ENCODE measurements at places on chromosomes 3 and 15.

GRCh38 chr15:81002331-81003096 is 1.8 kb downstream of the TLNRD1 start:
- H3K4me1 ChIP-seq = peaks cover 26% of the 10 kb centered on the region
- no peaks in the 10 kb centered on the region for H3K27me3 ChIP-seq
- H3K36me3 ChIP-seq = peaks cover 61% of the 10 kb centered on the region

DNA sequence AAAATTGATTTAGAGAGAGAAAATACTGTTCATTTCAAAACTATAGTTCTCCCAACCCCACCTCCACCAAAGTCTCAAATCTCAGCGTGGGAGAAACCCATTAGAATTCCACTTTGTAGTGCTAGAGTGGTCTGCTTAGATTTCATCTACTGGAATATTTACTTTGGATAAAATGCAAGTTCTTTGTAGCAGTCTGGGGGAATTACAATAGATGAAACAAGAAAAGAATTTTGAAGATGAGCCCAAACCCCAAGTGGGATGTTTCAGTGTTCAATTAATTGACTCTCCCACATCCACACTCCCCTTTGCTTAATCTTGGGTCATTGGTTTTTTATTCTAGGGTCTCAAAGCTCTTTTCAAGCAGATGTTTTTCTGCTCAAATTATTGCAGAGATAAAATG is 97.8 kb downstream of the RPL22L1 start:
- no peaks in the 10 kb centered on the region for H3K27me3 ChIP-seq
- no peak for DNase-seq
- no peaks in the 10 kb centered on the region for H3K36me3 ChIP-seq
- H3K27ac ChIP-seq = no peak overlapping the region
- no peaks in the 10 kb centered on the region for H3K4me1 ChIP-seq
- H3K4me3 ChIP-seq = no peak overlapping the region

DNA sequence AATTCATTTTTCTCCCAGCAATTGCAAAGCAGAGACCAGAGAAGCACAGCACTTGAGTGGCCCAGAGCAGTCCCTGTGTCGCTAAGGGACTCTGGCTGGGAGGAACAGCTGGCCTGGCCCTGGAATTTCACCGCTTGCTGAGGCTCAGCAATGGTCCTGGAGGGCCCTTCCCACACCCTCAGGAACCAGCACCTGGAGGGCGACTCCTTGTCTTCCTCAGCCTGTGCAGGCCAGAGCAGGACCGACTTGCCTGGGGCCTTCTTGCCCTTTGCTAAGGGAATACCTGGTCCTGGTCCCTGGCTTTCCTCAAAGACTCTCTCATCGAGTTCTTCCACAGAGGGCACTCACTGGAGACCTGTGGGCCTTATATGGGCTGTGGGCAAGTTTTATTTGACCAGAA is 294.6 kb downstream of the RPLP1 start:
- H3K36me3 ChIP-seq = no peaks in the 10 kb centered on the region
- H3K4me3 ChIP-seq = no peak overlapping the region

- DNase-seq = peak; percentile 22
- H3K4me1 ChIP-seq = peaks cover 50% of the 10 kb centered on the region
- no peaks in the 10 kb centered on the region for H3K27me3 ChIP-seq
- peak overlapping the region; percentile 2 for H3K27ac ChIP-seq
- H3K36me3 ChIP-seq = peaks cover 28% of the 10 kb centered on the region
Observed at GRCh38 chr3:154122912-154123559, 1.8 kb downstream of the ARHGEF26 start.

- peak; percentile 18 for DNase-seq
- no peaks in the 10 kb centered on the region for H3K36me3 ChIP-seq
- no peaks in the 10 kb centered on the region for H3K27me3 ChIP-seq
- H3K4me1 ChIP-seq = peaks cover 55% of the 10 kb centered on the region
Observed at GRCh38 chr3:63047068-63047467, 171.9 kb upstream of the CADPS start.

GRCh38 chr3:169246158-169246557 is 417.4 kb downstream of the MECOM start:
- H3K36me3 ChIP-seq = peaks cover 11% of the 10 kb centered on the region
- no peaks in the 10 kb centered on the region for H3K27me3 ChIP-seq
- H3K27ac ChIP-seq = no peak overlapping the region
- H3K4me1 ChIP-seq = peaks cover 37% of the 10 kb centered on the region
- no peak for DNase-seq
- no peak overlapping the region for H3K4me3 ChIP-seq

DNA sequence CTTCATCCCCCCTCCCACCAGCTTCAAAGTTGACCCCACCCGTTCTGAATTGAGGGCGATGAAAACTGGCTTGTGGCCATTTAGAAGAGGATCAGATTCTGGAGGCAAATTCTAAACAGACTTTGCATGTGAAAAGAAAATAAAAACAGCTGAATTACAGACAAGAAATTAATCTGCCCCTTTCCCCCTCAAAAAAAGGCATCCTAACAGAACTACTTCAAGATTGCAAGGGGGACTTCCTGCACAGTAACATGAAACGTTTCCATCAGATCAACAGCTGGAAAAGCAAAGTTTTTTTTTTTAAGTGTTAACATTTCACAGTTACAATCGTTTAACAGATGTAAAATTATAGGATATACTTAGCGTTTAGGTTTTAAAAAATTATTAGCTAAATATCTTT is 229.3 kb downstream of the RORA start:
- no peaks in the 10 kb centered on the region for H3K36me3 ChIP-seq
- no peaks in the 10 kb centered on the region for H3K4me1 ChIP-seq
- H3K27ac ChIP-seq = no peak overlapping the region
- H3K4me3 ChIP-seq = no peak overlapping the region

GRCh38 chr3:17905996-17906395 is 163.6 kb upstream of the TBC1D5 start:
- no peak overlapping the region for H3K27ac ChIP-seq
- H3K4me3 ChIP-seq = no peak overlapping the region
- no peaks in the 10 kb centered on the region for H3K4me1 ChIP-seq
- DNase-seq = no peak

DNA sequence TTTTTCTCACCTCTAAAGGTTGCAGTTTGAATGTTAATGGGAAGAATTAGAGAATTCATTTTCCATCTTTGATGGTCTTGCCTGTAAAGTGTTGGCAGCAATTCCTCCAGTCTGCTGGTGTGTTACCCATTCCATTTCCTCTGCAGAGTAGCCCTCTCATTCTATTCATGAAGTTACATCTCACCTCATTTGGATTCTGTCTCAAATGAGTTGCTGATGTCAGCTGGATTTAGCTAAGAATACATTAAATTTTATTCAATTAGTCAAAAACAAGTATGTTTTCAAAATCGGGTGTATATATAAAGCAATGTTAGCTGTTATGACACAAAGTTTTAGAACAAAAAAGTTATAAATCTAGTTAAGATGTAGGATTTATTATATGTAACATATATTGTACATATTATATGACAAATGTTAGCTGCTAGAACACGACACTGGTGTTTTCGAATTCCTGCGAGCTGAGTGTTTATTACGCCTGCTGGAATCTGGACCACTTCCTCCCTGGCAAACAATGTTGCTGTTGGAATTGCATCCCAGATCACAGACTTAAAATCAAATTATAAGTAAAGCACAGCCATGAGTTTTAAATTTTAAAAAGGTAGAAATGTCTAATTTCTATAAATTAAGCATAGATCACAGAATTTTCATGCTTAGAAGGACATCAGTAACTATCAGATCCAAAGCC is 516.2 kb downstream of the OCA2 start:
- H3K4me1 ChIP-seq = no peaks in the 10 kb centered on the region
- no peak overlapping the region for H3K27ac ChIP-seq
- H3K27me3 ChIP-seq = no peaks in the 10 kb centered on the region
- no peaks in the 10 kb centered on the region for H3K36me3 ChIP-seq
- DNase-seq = no peak

Data from Calu3 (cell line).